ENCODE measurements at places on chromosomes 4 and X.

DNA sequence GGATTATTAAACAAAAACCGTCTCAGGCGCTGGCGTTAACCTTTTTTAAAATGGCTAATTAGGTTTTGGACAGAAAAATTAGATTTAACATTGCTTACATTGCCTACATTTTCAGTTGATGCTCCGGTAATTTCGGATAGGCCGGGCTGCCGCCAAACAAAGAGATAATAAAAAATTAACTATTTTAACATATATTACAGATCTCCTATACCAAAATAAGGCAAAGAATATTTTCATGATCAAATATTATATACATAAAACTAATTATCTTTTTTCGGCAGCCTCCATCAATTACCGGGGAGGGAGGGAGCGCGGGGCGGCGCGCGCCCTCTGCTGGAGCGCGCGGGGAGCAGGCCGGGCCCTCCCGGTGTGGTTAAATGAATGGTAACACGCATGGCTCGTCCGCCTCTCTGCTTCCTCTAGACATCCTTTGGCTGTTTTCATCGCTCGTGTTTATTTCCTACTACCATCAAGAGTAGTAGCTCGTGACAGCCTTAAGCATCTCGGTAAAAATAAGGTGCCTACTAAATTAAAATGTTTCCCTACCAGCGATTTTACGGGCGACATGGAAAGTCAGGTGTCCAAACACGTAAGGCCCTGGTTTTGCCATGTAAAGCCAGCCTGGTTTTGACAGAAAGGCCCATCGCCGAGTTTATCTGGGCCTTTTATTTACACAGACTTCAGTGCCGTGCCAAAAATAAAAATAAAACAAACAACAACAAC lies 52.4 kb upstream of the TMEM33 start:
- DNase-seq = no peak

DNA sequence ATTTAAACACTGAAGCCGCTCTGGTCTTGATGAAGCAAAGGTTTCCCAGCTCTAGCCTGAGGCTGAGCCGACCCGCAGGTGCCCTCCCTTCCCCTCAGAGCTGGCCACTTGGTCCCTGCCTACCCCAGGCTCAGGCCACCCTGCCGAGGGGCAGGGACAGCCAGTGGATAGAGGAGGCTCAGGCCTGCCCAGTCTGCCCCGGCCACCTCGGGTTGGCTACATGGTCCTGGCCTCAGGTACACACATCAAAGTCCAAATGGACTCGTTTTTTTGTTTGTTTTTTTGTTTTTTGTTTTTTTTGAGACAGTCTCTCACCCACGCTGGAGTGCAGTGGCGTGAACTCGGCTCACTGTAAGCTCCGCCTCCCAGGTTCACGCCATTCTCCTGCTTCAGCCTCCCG lies 23.8 kb downstream of the TACC3 start:
- DNase-seq = no peak

- no peak for DNase-seq
Measured at GRCh38 chr4:42284030-42284429, 113.3 kb upstream of the SHISA3 start.

DNA sequence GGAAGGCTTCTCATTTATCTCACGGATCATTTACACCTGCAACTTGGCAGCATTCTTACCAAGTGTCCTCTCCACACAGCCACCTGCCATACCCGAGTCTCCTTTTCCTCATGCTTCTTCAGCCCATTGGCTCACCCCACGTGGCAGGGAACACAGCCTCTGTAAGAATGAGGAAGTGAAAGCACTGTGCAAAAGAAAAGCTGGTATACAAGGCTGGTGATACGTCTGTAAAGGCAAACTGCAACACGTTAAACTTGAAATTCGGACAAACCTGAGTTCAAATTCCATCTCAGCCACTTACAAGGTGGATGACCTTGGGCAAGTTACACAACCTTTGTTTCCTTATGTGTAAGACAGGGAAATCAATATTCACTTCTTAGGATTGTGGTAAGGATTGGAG lies 164.0 kb upstream of the RASGEF1B start:
- DNase-seq = no peak

GRCh38 chr4:2756691-2757350 lies 685 bp upstream of the TNIP2 start:
- no peak for DNase-seq

DNA sequence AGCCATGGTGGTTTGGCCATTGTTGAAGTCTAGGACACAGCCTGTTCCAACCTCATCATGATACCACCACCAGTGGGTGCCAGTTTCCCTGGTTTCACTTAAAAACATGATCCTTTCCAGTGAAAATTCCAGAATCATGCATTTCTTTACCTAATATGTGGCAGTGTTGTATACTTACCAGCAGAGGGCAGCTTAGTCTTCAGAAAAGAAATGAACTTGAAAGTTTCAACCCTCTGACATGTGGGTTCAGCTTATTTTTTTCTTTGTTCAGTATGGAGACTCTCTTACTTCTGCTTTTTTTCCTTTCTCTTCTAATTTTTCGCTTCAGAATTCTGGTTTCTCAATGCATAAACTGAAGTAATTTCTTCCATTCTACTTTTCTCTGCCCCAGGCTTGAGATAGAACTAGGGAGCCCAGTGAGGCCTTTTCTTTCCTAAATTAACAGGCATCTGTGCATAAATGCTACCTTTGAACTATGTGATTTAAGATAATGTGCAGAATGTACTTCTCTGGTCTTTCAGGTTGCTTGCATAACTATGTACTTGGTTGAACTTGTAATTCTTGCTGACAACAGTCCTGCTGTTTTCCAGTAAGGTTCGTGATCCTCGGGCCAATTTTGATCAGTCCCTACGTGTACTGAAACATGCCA lies 10.7 kb downstream of the LIAS start:
- DNase-seq = no peak

DNA sequence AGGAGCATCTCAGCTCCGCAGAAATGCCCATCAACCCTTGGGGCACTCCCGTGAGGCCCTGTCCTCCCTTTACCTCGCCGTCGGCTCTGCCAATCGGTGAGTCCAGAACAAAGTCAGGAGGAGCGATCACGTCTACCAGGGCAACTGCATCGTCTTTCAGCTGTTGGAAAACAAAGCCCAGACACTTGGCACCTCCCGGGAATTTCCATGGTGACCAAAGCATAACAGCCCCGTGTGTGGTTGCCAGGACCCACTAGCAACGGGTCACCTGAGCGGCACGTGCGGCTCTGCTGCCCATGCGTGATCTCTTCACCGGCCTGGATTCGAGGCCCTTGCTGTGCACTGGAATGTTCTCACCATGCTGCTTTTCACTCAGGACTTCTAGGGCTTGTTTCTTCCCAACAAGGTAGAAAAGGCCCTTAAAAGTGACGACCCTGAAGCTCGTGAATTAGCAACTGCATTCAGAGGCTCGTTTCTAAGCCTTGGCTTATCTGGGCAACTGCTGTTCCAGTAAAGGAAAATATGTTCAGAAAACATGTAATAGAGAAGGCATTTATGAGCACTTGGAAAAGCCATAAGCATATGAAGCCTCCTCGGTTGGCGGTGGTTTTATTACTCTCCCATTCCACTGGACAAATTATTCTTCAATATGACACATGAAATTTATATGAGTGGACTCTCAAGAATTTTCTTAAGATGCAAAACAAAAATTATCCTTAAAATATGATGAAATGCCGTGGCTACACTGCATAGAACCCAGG lies 69.5 kb downstream of the ACOX3 start:
- no peak for DNase-seq

DNA sequence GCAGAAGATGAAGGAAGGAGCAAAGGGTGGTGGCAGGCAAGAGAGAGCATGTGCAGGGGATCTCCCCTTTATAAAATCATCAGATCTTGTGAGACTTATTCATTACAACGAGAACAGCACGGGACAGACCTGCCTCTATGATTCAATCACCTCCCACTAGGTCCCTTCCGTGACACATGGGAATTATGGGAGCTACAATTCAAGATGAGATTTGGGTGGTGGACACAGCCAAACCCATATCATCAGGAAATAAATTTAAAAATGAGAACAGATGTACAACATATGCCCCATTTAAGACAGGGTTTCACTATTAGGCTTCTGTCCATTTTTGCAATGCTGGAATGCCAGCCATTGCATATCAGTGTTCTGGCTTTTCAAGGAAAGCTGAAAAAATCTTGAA lies 346.7 kb upstream of the SLIT2 start:
- no peak for DNase-seq

- DNase-seq = no peak
Measured at GRCh38 chr4:76177709-76178108, 29.5 kb upstream of the NUP54 start.

DNA sequence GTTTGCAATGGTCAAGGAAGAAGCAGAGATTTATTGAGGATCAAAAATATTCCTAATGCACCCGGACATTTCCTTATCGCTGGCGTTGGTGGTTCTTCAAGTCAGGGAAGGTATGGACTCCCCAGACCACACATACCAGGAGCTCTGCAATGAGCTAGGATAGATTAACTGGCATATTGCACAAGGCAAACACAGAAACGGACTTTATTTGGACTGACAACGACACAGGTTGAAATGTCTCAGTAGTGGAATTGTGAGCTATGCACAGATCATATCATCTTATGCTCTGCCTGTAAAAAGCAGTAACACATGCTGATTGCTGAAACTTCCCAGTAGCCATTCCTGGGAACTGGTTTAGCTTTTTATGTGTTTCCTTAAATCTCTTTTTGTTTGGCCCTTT lies 1.7 kb downstream of the TSPAN7 start:
- no peak for DNase-seq

DNA sequence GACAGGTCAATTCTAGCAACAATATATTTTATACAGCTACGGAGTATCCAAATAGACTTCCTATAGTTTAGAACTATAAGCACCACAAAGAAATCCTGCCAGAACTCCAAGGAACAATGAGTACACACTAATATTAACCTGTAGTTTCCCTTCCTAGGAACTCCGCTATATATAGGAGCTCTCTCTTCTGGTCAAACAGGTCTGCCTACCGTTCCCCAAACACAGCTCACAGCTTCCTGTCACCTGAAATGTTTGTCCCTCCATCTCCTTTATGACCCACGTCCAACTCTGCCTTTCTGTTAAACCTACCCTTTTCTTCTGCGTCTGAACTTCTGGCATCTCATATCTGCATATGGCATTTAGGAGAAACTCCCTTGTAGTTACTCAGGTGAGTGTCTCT lies 10.5 kb upstream of the GJB1 start:
- no peak for DNase-seq

DNA sequence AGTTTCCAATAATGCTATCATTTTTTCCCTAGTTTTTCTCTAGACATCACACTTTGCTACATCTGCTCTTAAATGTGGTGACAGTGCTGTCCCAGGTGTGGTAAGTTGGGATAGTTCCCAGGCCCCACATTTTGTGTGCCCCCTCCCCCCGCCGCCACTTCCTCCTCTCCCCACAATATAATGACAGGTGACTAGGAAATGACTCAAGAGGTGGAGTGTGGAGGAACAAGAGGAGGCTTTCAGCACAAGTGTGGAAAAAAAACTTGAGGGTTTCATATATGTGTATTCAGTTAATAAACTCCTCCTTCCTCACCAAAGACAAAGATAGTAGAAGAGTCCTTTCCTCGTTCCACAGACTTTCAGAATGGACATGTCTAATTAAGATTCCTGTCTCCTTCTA lies 18.3 kb upstream of the IL21 start:
- DNase-seq = no peak

DNA sequence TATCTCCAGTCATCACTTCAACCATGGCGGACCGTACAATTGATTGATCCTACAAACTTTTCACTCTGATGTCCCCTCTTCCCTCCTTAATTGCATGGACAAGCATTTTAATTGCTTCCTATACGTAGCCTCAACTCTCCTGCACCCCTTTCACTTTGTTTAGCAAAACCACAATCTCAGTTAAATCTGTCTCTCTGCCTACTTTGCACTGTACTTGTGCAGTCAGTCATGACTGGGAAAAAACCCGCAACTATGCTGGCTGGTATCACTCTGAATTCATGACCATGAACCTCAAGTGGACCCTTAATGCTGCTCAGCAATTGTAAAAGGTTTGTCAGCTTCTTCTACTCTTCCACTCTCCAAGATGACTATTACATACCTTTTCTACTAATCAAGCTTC lies 51.7 kb upstream of the AFF2 start:
- no peak for DNase-seq

GRCh38 chr4:48178931-48179330 lies 44.9 kb upstream of the TXK start:
- no peak for DNase-seq

DNA sequence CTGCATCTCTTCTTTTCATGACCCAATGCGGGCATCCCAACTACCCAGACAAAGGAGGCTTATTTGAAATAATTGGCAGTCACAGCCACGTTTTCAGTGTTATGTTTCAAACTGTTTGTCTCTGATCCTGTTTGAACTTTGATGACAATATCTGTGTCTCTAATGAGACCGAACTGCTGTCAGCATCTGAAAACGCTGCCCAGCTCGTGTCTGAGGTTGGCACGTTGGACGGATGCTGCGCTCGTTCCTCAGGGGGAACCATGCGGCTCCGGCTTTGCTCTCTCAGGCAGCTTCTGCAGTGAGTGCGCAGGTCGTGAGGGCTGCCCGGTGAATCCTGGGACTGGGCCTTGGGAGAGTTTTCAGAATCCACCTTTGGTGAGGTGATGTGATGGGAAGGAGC lies 58.4 kb upstream of the SORBS2 start:
- DNase-seq = no peak

DNA sequence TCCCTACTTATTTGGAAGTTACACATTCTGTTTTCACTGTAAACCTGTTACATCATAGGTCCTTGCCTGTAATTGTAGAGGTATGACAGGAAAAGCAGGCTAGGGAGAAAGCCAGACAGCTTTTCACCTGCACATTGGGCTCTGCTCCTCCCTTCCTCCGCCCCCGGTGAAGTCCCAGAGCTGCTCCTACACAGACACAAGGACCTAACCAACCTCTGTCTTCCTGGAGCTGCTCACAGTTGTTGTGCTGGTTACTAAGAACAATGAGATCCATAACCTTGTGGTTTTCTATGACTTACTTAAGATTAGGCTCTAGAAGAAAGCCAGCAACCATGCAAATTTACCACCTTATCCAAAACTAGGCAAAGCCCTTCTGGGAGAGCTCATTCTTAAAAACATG lies 40.0 kb downstream of the MOSPD2 start:
- no peak for DNase-seq

GRCh38 chrX:71450433-71451106 lies 82.3 kb upstream of the OGT start:
- no peak for DNase-seq

DNA sequence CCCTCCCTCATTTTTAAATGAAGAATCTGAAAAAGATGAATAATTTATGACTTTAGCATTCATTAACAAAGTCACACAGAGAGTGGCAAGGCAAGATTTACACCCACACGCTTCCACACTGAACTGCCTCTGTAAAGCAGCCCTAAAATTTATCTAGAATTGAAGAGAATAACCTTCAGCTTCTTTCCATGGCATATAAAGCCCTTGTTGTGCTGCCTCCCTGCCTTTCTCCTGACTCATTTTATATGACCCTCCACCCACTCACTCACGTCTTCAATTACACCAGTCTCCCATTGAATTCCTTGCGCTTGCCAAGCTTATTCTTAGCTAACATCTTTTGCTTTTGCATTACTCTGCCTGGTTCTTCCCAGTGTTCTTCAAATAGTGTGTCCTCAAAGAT lies 2649.3 kb downstream of the PCDH7 start:
- DNase-seq = no peak

- no peak for DNase-seq
Measured at GRCh38 chrX:51494409-51494808, 2.0 kb downstream of the NUDT11 start.

All from activated CD8-positive, alpha-beta memory T cell treated with anti-CD3 and anti-CD28 coated beads for 48 hours (primary cell).